ENCODE measurements at places on chromosomes 5 and 9. TPM values are rescaled to one million over a fixed set of nuclear protein-coding genes. Genes with fewer than 3 reads are reported as not detected.

GRCh38 chr5:133229931-133230664 is 178.3 kb downstream of the HSPA4 start:
- no peak overlapping the region for H3K4me3 ChIP-seq
- no peak for DNase-seq
- H3K36me3 ChIP-seq, result no peaks in the 10 kb centered on the region
- H3K4me1 ChIP-seq, result no peaks in the 10 kb centered on the region
- no peak overlapping the region for H3K27ac ChIP-seq

- H3K4me1 ChIP-seq, result peaks cover 14% of the 10 kb centered on the region
- H3K4me3 ChIP-seq, result no peak overlapping the region
- H3K27me3 ChIP-seq, result no peaks in the 10 kb centered on the region
- peaks cover 76% of the 10 kb centered on the region for H3K36me3 ChIP-seq
- no peak for DNase-seq
These were observed 4.4 kb upstream of the DIAPH1 start for GRCh38 chr5:141623186-141623585.

- H3K4me3 ChIP-seq, result no peak overlapping the region
- DNase-seq, result no peak
- H3K27ac ChIP-seq, result no peak overlapping the region
- no peaks in the 10 kb centered on the region for H3K36me3 ChIP-seq
- peaks cover 2% of the 10 kb centered on the region for H3K4me1 ChIP-seq
- peaks cover 2% of the 10 kb centered on the region for H3K27me3 ChIP-seq
These were observed 37.5 kb downstream of the CTNNA1 start for GRCh38 chr5:138790684-138791083.

The QSOX2 gene
- 11.5 TPM for polyA plus RNA-seq

The DDX4 gene
- 0.57 TPM for polyA plus RNA-seq

- H3K36me3 ChIP-seq, result no peaks in the 10 kb centered on the region
- DNase-seq, result no peak
- H3K4me3 ChIP-seq, result no peak overlapping the region
- H3K27ac ChIP-seq, result no peak overlapping the region
- H3K4me1 ChIP-seq, result no peaks in the 10 kb centered on the region
These were observed 10.3 kb downstream of the FXN start for GRCh38 chr9:69045821-69046220.

The NPR3 gene
- 1.9 TPM for polyA plus RNA-seq

The RBM18 gene
- polyA plus RNA-seq, result 10.6 TPM

DNA sequence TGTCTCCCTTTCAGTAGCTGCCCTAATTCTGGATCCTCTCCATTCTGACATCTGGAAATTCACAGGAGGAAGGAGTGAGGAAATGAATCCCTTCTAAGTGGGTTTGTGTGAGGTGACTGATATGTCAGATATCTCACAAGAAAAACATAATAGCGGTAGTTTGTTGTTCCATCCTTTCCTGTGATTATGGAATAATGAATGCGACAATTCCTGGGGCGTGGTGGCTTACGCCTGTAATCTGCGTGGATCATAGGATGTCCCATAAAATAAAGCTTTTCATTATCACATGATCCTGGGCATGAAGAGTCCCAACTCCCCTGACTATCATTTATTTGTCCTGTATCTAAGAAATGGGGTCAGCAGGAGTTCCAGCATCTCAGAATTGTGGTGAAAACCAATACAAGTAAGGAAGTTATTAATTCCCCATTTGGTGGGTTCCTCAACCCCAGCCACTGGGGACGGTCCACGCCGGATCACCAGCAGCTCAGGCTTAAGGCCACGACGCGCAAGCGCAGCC is 375 bp upstream of the C5orf24 start:
- H3K4me1 ChIP-seq, result peaks cover 14% of the 10 kb centered on the region
- peak overlapping the region; percentile 80 for H3K4me3 ChIP-seq
- H3K36me3 ChIP-seq, result peaks cover 13% of the 10 kb centered on the region
- H3K27me3 ChIP-seq, result no peaks in the 10 kb centered on the region
- DNase-seq, result peak; percentile 5

DNA sequence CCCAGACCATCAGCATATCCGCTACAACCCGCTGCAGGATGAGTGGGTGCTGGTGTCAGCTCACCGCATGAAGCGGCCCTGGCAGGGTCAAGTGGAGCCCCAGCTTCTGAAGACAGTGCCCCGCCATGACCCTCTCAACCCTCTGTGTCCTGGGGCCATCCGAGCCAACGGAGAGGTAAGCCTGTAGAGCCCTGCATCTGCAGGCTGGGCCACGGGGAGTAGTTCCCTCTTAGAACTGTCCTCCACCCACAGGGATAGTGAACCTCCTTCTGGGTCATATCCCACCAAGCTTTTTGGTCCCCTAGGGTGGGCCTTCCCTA is 569 bp downstream of the GALT start:
- peaks cover 14% of the 10 kb centered on the region for H3K36me3 ChIP-seq
- H3K4me1 ChIP-seq, result peaks cover 30% of the 10 kb centered on the region
- H3K27ac ChIP-seq, result peak overlapping the region; percentile 89
- DNase-seq, result no peak

The C9 gene
- 0.05 TPM for polyA plus RNA-seq

The PAX5 gene
- 1.6 TPM for polyA plus RNA-seq

- H3K36me3 ChIP-seq, result no peaks in the 10 kb centered on the region
- H3K4me1 ChIP-seq, result no peaks in the 10 kb centered on the region
- H3K27ac ChIP-seq, result no peak overlapping the region
- H3K4me3 ChIP-seq, result no peak overlapping the region
- H3K27me3 ChIP-seq, result no peaks in the 10 kb centered on the region
- no peak for DNase-seq
These were observed 439.6 kb downstream of the CSNK1G3 start for GRCh38 chr5:123951582-123951977.

DNA sequence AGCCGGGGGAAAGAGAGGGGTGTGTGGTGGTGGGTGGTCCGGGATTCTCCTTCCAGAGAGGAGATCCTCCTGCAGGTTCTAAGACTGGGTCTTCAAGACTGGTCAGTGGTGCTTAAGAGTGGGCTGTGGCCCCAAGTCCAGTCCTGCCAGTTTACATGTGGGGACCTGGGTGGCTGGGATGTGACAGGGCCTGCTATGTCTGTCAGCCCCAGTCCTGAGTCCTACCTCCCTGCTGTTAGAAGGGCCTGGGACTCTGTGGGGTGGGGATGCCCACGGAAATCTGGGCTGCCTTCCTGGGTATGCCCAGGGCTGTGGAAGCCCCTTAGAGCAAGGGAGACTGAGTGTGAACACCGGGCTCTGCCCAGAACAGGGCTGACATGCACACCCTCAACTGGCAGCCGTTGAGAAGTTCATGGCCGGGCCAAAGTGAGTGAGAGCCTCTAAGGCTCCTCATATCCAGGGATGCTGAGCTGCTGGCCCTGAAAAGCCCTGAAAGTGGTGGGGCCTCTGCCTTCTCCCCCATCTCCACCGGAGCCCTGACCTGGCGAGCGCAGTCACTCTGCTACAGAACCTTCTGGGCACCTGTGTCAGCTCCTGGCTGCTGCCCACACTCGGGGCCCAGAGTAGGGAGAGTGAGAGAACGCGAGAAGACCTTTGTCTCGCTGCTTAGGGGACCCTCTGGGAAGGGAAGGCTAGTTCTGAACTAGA is 1.7 kb downstream of the PHF2 start:
- no peak overlapping the region for H3K27ac ChIP-seq
- H3K27me3 ChIP-seq, result no peaks in the 10 kb centered on the region
- DNase-seq, result no peak
- no peak overlapping the region for H3K4me3 ChIP-seq

DNA sequence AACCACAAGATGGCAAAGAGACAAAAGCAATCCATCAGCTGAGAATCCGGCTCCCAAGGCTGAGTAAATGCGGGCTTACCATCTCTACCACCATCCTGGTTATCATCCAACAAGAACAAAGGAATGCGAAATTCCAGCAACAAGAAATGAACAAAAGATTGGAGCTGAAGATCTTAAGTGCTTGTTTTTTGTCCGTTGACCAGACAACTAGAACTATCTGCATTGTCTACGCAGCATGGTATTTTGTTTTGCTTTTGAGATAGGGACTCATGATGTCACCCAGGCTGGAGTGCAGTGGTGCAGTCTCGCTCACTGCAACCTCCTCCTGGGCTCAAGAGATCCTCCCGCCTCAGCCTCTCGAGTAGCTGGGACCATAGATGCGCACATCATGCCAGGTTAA is 88.9 kb downstream of the ZNF366 start:
- no peak overlapping the region for H3K4me3 ChIP-seq
- no peak overlapping the region for H3K27ac ChIP-seq
- H3K27me3 ChIP-seq, result no peaks in the 10 kb centered on the region

DNA sequence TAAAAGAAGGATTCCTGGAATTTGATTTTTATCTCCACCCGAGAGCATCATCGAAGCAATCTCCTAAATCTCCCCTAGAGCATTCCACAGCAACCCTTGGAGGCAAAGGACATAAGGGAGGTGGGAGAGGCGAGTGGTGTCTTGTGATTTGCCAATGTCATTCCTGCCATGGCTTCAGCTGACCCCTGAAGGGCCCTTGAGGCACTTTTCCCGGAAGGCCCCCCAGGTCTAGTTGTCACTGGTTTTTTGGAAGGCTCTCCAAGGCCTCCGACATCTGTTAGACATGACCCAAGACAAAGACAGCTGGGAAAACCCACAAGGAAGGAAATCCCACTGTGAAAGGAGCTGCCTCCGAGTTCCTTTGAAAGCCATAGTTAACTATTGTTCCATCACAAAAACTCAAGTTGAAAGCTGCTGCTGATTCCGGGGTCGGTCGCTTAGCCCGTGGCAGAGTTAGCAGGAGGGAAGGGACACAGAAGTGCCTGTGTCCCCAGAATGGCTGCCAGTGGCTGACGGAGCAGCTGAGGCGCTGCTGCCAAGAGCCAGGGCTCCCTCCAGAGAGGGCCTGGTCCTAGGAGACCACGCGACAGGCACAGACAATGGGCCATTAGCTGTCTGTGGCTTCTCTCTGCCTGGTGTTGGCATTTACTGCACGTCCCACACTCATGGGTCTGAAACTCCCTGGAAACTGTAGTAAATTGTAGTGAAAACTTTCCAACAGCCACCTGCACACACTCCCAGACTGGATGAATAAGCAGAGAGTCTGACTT is 24.4 kb upstream of the TRIO start:
- no peak for DNase-seq
- no peak overlapping the region for H3K4me3 ChIP-seq
- no peaks in the 10 kb centered on the region for H3K27me3 ChIP-seq
- H3K27ac ChIP-seq, result no peak overlapping the region
- no peaks in the 10 kb centered on the region for H3K4me1 ChIP-seq

The SLC6A7 gene
- 0.07 TPM for polyA plus RNA-seq

The ANKRD31 gene
- 0.64 TPM for polyA plus RNA-seq

DNA sequence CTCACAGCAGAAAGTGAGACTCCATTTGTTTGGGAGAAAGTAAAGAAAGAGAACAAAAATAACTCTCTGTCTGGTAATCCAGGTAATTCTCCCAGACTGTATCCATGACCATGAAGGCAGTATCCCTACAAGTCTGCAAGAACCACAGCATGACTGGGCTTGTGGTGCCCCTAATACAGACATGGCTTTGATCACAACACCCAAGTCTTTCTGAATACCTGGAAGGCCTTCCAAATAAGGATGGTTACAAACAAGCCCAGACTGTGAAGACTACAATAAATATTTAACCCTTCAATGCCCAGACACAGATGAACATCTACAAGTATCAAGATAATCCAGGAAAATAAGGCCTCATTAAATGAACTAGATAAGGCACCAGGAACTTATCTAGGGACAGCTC is 481.1 kb upstream of the RORB start:
- H3K4me1 ChIP-seq, result no peaks in the 10 kb centered on the region
- no peaks in the 10 kb centered on the region for H3K36me3 ChIP-seq
- DNase-seq, result no peak
- H3K4me3 ChIP-seq, result no peak overlapping the region
- no peaks in the 10 kb centered on the region for H3K27me3 ChIP-seq
- no peak overlapping the region for H3K27ac ChIP-seq

The PHYKPL gene
- 116 TPM for polyA plus RNA-seq

Measured in thymus (tissue), 14 donors.